ENCODE measurements at places on chromosomes 7 and 10. TPM values are rescaled to one million over a fixed set of nuclear protein-coding genes. Genes with fewer than 3 reads are reported as not detected.

TRAPPC14 gene
- total RNA-seq: 4.4 TPM

BMPER gene
- 7.4 TPM for total RNA-seq

NUTM2D gene
- total RNA-seq: 1.6 TPM

SLC26A3 gene
- not detected for total RNA-seq

NUTM2A gene
- total RNA-seq: 0.34 TPM

GRM3 gene
- total RNA-seq: not detected

HMX2 gene
- not detected for total RNA-seq

ASZ1 gene
- not detected for total RNA-seq

NODAL gene
- not detected for total RNA-seq

OR6B1 gene
- not detected for total RNA-seq

TMEM270 gene
- total RNA-seq: not detected

STEAP1B gene
- 21.0 TPM for total RNA-seq

PRXL2A gene
- total RNA-seq: 0.77 TPM

KIAA1549 gene
- total RNA-seq: 0.63 TPM

HPS1 gene
- total RNA-seq: 29.0 TPM

SH2D4B gene
- not detected for total RNA-seq

AKR1C3 gene
- total RNA-seq: 170 TPM
